OCI-LY7 (cell line): ENCODE measurements at places on chromosomes 12 and 14.

- DNase-seq, result no peak
These were observed 80.0 kb downstream of the METTL25 start for GRCh38 chr12:82438356-82438755.

GRCh38 chr14:99191395-99192027 lies 80.5 kb downstream of the BCL11B start:
- no peak for DNase-seq

DNA sequence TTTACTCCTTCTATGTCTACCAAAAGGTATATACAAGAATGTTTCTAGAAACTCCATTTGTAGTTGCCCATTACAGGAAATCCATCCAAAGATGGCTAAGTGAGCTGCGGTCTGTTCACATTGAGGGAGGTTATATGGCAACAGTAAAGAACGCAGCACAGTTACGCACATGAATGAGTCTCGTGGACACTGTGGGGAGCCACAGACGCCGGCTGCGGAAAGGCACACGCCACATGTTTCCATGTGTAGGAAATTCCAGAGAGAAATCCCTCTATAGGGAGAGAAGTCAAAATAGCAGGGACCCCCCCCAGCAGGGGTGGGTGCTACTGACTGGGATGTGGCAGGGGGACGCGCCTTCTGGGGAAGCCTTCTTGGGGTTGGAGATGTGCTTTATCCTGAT lies 139.0 kb upstream of the NCOR2 start:
- no peak for DNase-seq

DNA sequence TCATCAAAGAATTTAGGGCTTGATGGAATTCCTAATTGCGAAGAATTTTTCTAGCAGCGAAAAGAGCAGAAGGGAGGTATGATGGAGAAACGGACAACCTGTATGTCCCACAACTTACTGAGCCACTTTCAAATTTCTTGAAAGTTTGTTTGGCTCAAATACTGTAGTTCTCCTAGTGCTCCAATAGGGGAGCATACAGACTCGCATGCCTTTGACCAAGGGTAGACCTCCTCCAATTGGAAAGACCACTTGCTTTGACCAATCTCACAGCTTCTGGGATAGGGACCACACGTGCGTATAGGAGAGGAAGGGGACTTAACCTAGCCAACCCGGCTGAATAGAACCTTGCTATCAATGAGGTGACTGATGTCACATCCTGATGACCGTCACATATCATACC lies 28.6 kb downstream of the SLC35F4 start:
- no peak for DNase-seq

DNA sequence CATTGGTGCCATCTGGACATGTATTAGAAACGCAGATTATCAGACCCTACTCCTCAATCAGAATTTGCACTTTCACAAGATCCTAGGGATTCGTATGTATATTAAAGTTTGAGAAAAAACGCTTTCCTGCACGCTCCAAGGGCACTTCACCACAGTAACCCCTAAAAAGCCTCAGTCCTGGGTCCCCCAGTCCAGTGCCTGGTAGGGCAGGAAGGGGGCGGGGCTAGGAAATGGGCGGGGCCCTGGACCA lies 369 bp downstream of the DEPDC4 start:
- no peak for DNase-seq

- DNase-seq, result no peak
These were observed 1214.3 kb upstream of the TMEM132C start for GRCh38 chr12:127052511-127053232.

DNA sequence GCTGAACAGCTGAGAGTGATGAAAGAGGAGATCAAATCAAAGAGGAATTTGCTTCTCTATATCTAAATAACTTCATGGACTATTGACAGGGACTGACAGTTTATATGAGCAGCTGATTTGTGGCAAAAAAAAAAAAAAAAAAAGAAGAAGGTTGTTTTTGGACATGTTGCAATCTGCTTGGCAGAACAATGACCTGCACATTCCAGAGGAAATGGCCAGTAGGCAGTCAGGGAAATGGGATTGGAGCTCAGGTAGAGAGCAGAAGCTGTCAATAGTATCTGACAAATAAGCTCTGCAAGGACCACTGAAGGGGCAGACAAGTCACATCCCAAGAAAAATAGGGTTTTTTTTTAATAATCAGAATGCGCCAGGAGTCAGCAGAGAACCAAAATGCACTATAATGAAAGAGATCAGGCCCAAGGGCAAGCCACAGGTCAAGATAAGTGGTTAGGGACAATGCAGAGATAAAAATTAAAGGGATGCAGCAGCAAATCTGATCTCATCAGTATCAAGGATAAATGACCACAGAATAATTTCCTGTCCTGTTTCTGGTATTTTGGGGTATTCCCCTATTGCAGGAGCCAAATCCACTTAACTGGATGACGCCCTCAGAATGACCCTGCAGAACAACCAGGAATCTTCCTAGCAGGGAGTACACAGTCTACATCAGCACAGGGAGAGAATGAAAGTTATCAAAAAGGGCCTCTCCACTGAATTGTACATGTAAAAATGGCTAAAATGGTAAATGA lies 22.6 kb upstream of the DUSP16 start:
- no peak for DNase-seq

DNA sequence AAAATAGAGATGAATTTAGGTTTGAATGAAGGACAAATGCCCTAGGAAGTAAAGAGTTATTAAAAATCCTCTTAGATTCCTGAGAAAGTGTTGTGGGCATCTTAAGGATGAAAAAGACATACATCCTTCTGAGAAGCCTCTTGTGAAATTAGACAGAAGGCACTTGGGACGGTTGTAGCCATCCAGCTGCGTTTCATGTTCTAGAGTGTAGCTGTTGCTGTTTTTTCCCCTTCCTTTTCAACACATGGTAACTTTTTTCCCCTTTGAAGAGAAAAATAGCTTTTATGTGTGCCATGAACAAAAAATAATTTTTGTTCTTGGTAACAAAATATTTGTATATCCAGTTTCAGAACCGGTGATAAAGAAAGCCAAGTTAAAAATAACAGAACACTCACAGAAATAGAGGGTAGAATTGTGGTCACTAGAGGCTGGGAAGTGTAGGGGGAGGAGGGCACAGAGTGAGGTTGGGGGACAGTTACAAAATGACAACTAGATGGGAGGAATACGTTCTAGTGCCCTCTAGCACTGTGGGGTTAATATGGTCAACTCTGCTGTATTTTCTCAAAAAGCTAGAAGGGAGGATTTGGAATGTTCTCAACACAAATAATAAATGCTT lies 58.4 kb downstream of the PTHLH start:
- DNase-seq, result no peak

GRCh38 chr14:85580536-85581140 lies 50.7 kb downstream of the FLRT2 start:
- no peak for DNase-seq

DNA sequence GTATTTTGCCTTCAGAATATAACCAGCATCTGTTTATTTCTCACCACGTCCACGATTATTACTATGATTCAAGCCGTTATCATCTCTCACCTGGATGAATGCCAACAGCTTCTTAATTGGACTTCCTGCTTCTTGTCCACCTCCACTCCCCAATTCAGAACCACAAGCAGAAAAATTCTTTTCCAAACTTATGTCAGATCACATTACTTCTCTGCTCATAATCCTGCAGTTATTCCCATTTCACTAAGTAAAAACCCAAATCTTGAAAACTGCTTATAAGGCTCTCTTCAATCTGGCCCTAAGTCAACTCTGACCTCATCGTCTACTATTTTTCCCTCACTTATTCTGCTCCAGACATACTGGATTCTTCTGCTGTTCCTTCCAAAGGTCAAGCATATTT lies 2.0 kb downstream of the CRY1 start:
- DNase-seq, result no peak

DNA sequence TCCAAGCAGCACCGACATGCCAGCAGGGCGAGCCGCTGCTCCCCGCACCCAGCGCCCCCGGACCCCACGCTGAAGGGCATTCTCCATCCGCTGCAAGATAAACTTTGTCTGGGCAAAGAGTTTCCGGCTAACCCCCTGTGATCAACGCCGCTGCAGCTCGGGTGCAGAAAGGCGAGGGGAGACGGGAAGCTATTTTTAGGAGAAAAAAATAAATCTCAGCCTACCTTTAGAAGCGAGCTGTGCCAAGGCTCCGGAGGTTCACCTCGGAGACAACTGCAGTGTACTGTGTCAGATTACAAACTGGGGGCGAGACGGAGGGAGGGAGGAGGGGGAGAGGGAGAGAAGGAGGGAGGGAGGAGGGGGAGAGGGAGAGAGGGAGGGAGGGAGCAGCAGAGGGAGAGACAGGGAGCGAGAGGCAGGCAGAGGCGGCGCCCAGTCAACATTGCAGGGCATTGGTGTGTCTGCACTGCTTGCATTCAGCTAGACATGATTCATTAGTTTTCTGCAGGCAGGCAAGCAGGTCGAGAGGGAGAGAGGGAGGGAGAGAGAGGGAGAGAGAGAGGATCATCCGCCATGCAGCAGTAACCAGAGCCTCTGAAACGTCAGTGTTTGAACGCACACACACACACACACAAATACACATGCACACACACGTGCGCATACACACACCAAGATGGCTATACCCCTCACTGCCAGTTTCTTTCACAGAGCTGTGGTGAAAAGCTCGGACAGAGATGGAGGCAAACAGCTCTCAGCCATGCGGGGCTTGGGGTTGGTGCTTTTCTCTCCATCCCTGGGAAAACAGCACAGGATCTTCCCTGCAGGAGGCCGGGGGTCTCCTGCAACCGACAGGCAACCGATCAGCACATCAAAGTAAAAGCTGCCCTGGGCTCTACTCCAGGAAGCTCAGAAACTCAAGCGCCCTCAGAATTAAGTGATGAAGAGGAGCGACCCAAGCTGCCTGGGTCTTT lies at the start of gene RIMBP2:
Gene RIMBP2, minus strand, starts transcription at position 302 of the 971 bp plus-strand sequence. CDS start 237,286 bp downstream, outside the sequence.
- no peak for DNase-seq

- no peak for DNase-seq
These were observed 143.6 kb downstream of the RGS6 start for GRCh38 chr14:72075649-72076334.

GRCh38 chr12:78863482-78864402 lies 832 bp upstream of the SYT1 start:
- no peak for DNase-seq

- no peak for DNase-seq
These were observed 91.3 kb upstream of the GZMB start for GRCh38 chr14:24725311-24725710.

DNA sequence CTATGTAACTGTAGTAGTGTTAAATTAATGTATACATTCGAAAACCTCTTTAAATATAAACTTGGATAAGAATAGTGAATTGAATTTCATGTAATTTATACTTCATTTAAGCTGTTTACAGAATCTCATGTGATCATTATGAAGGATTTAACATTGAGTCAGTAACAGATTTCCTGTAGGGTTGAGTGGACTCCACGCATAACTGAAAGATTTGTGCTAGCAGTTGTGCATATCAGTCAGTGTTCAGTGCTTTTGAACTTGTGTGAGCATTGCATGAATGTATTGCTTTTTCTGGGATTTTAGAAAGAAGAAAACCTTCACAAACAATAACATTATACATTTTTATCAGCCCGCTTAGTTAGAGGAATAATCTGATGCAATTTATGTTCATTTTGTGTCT lies 1435.3 kb downstream of the LRFN5 start:
- DNase-seq, result no peak

DNA sequence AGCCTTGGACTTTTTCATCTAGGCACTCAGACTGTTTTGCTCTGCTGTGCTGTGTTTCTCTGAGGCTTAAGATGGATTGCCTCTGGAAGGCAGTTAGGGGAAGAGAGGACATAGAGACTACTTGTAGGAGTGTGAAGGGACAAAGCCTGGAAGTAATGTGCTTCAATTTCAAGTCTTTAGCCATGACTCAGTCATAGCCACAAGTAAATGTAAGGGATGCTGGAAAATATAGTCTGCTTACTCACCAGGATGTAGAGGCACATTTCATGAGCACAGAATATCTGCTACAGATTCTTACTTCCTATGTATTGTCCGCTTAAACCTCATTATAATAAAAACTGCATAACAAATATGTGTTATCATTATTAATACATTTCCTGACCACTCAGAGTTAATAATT lies 794.3 kb upstream of the NOVA1 start:
- DNase-seq, result no peak

- DNase-seq, result no peak
These were observed 408.0 kb downstream of the ZFP36L1 start for GRCh38 chr14:68384881-68385280.

GRCh38 chr12:51536159-51536558 lies 54.9 kb upstream of the SCN8A start:
- no peak for DNase-seq

DNA sequence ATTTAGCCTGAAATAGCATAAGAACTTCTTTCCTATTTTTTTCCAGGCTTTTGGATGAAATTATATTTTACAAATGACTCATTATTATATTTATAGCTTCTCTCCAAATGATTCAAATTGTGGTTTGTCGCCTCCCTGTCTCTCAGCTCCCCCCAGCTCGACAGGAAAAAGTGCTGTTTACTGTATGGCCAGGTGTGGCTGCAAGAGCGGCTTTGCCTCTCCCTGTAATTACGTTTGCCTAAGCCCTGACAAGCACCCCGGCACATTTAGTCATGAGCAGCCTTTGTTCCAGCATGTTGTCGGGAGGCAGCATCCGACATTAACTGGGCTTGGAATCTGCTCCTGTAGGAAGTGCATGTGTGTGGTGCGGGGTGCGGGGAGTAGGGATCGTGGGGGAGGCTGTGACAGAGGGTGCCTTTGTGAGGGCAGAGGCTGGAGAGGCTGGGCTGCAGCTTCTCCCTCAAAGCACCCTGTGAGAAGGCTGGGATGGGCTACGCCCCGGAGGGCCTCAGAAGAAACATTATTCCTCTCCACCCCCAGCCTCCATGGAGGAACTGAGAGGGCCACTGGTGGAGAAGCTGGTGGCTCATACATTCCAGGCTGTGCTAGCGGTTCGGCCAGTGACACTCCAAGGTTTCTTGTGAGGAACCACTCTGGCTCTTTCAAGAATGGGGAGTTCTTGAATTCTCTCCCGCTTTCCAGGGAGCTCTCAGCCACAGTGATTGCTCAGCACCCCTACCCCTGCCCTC lies 42.1 kb upstream of the CTDSP2 start:
- peak; percentile 43 for DNase-seq

DNA sequence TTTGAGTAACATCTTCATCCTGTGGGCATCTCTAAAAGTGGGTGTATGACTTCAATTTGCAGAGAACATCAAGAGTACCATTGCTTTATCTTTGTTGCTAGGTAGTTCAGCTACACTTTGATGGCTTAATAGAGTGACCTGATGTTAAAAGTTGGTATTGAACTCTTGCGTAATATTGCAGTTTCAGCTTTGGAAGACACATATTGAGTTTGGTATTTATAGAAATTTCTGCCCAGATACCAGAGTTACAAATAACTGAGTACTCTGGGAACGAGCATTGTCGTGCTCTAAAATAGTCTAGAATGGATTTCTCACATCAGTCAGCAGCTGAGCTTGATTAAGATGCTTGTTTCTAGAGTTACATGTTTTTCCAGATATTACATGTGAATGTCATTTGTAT lies 24.8 kb upstream of the AKAP5 start:
- DNase-seq, result no peak
